ENCODE measurements at places on chromosomes 11 and 22. TPM values are rescaled to one million over a fixed set of nuclear protein-coding genes. Genes with fewer than 3 reads are reported as not detected.

- H3K4me1 ChIP-seq = no peaks in the 10 kb centered on the region
- H3K36me3 ChIP-seq = no peaks in the 10 kb centered on the region
- no peak overlapping the region for H3K4me3 ChIP-seq
- H3K27ac ChIP-seq = no peak overlapping the region
- DNase-seq = no peak
Observed at GRCh38 chr11:15958910-15959309, 397.4 kb downstream of the SOX6 start.

GRCh38 chr22:46699091-46699490 lies 39.0 kb downstream of the CERK start:
- no peaks in the 10 kb centered on the region for H3K4me1 ChIP-seq
- H3K27ac ChIP-seq = no peak overlapping the region
- H3K36me3 ChIP-seq = peaks cover 36% of the 10 kb centered on the region
- H3K27me3 ChIP-seq = no peaks in the 10 kb centered on the region
- H3K4me3 ChIP-seq = no peak overlapping the region
- no peak for DNase-seq

- no peak overlapping the region for H3K4me3 ChIP-seq
- no peak overlapping the region for H3K27ac ChIP-seq
- H3K36me3 ChIP-seq = no peaks in the 10 kb centered on the region
- no peak for DNase-seq
- H3K4me1 ChIP-seq = no peaks in the 10 kb centered on the region
Observed at GRCh38 chr11:1473011-1473628, 13.5 kb downstream of the MOB2 start.

FHIP1B gene
- total RNA-seq = 23.6 TPM

DNA sequence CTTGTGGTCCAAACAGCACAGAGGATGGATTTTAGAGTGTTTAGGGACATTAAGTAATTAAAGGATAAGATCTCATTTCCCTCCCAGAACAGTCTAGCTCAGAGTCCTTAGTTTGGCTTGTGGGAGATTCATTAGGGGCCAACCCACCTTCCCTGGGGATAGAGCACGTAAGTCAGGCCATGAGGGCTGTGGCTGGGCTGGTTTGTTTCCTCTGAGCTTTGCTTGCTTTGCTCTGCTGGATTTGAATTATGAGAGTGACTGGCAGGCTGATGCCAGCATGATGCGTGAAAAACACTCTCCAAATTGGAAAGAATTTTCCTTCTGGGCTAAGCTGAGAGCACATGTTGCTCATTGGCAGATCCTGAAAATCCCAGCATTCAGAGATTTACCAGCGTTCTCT lies 84.7 kb upstream of the HEPHL1 start:
- H3K27ac ChIP-seq = no peak overlapping the region
- no peak for DNase-seq
- H3K27me3 ChIP-seq = no peaks in the 10 kb centered on the region
- no peaks in the 10 kb centered on the region for H3K4me1 ChIP-seq
- no peak overlapping the region for H3K4me3 ChIP-seq

Data from WTC11 (cell line).